Activated T-cell treated with anti-CD3 and anti-CD28 coated beads, Interleukin-2, amount 50 U/mL, for 4 hours (primary cell): ENCODE measurements at places on chromosomes 2 and 18.

GRCh38 chr2:224122542-224122941 is 83.5 kb upstream of the SERPINE2 start:
- DNase-seq, result no peak

GRCh38 chr2:8232871-8233270 is 449.0 kb upstream of the ID2 start:
- no peak for DNase-seq

- no peak for DNase-seq
Measured at GRCh38 chr2:17122887-17123501, 395.2 kb downstream of the RAD51AP2 start.

GRCh38 chr18:25192065-25192464 is 159.9 kb downstream of the ZNF521 start:
- no peak for DNase-seq

DNA sequence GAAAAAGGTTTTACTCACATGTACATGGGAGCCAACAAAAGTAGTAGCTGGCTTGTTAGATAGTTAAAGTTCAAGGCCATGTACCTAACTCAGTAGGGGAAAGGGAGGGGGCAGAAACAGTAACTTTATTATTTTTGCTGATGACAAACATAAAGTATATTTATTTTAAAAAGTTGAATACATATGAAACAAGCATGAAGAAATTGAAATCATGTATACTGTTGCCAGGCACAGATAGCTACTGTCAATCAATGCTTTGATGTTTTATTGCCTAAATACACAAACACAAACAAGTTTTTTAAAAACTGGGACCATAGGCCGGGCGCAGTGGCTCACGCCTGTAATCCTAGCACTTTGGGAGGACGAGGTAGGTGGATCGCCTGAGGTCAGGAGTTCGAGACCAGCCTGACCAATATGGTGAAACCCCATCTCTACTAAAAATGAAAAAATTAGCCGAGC is 7.6 kb upstream of the PSD4 start:
- DNase-seq, result no peak

- no peak for DNase-seq
Measured at GRCh38 chr2:179460181-179460929, 195.7 kb upstream of the SESTD1 start.

DNA sequence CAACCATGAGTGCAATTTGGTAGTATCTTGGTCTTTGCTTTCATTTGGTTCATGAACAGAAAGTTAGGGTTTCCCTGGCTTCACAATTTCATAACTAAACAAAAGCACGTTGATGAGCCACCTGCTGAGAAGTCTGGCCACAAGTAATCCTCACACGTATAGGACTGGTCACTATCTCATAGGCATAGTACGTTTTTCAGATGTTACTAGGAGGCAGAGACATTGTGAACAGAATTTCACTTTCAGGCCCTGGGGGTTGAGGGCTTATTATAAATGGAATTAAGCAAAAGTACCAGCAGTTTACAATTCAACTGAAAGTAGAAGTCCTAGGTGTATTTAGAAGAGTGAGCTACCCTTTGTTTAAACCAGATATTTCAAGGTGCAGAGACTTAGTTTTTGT is 277.1 kb downstream of the ALPK2 start:
- DNase-seq, result no peak

- no peak for DNase-seq
Measured at GRCh38 chr2:239602290-239603282, 201.8 kb upstream of the HDAC4 start.

DNA sequence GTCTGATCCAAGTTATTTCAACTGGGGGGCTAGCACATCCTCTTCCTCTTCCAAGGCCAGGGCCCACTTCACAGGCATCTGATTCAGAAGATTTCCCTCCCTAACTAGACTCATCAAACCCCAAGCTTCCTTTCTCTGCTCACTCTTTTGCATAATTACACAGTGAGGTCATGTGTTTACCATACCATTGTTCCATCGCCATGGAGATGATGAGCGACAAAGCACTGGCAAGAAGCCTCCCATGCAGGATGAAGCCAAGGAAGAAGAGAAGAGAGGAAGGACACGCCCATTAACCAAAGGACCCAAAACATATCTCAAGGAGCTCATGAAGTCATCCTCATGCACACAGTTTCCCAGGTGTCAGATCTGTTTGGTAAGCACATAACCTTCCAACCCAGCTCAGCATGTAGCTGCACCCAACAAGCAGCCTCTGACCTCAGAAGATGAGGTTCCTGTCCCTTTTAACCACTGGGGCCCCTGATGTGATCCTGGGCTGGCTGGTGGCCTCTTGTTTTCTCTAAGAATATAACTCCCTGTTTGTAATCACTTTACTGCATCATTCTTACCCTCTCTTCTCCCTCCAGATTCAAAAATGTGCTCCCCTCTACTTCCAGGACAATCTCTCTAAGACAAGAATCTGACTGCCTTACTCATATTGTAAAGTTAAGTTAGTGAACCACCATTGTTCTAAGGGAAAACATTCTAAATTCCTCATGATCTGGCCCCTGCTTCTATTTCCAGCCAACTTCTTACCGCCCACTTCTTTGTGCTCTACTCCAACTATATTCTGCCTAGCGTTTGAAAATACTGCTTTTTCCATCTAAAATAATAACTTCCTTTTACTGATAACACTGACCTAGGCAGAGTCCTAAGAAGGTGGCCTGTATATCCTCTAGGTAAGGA is 190.1 kb downstream of the TTC32 start:
- no peak for DNase-seq

GRCh38 chr2:196274387-196274809 is 103.0 kb upstream of the STK17B start:
- DNase-seq, result no peak

GRCh38 chr2:152624805-152625204 is 92.5 kb downstream of the PRPF40A start:
- no peak for DNase-seq

DNA sequence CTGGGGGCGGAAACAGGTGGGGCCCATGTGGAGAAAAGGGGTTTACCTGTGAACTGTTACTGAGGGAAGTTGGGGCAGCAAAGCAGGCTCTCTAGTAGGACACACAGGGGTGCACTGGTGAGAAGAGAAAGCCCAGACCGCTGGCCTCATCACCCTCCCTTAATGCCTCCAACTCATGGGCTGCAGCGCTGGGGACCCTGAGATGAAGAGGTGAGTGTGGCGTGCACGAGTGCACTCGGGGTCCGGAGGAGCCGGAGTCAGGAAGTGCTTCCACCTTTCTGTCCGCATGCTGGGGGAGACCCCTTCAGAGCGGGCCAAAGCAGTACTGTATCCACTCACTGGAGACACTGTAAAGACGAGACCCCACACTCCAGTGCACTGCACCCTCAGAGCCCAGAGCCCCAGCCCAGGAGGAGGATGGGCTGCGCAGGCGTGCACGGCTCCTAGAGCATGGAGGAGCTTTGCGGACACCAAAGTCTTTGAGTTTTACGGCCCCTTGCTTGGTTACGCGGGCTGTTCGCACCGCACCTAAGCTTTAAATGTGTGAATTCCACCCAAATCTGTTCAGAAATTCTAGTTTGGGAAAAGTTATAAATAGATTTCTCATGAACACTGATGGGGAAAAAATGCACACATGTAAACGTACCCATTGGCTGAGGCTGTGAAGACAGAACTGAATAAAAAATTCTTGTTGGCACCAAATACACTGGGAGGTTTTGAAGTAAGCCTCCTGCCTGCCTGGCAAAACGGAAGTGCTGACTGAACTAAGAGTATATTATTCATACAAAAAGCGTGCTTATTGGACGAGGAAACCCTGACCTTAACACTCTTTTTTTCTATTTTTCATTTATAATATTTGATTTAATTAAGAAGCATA is 45.4 kb upstream of the PPP4R1 start:
- no peak for DNase-seq

DNA sequence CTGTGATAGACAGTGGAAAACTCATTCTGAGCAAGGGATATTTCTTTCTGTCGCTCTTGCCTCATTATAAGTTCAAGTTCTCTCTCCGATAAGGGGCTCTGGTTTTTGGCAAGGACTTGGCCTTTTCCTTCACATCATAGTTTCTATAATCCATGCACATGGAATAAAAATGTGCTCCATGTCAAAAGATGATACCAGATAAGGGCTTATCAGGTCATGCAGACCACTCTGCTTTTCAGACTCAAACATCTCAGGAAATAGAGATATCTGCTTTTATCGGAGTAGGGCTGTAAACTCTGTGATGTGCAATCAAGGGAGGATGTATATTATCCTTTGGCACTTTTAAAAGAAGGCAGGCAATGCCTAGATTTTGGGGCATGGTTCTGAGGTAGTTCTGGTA is 45.0 kb upstream of the DARS1 start:
- DNase-seq, result no peak

GRCh38 chr2:74384051-74384450 is 3.9 kb upstream of the DCTN1 start:
- DNase-seq, result no peak

DNA sequence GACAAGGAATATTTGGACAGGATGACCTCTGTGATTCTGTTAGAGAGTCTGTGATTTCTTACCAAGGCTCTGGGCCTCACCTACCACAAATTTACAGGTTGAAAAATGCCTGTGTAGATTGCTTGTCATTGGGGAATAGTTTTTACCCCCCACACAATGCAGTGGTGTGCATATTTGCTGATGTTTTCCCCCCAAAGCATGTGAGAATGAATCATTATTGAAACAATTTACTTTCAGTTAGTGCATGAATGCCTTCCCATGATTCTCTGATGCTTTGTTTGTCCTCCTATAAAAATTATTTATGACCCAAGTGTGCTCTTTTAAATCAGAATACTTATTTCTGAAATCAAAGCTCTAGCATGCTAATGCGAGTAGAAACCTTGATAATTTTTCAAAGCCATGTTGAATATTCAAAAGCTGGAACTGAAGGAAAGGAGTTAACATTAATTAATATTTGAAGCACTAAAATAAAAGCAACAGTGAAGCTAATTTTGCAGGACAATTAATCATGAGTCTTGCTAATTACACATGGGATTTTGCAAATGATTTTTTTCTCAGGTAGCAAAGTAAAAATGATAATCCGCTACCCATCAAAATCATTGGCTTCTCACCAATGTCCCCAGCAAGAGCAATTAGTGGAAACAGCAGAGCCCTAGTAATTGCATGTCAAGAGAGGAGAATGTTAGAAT is 361.2 kb upstream of the HNRNPA3 start:
- no peak for DNase-seq
